NCI-H2171 (cell line): ENCODE measurements at places on chromosomes 3 and 15.

GRCh38 chr3:18489939-18490338 is 64.8 kb upstream of the SATB1 start:
- no peak for DNase-seq

- no peak for DNase-seq
Observed at GRCh38 chr15:48778331-48778730, 32.5 kb downstream of the CEP152 start.

GRCh38 chr3:192957441-192958021 is 39.9 kb upstream of the MB21D2 start:
- no peak for DNase-seq

GRCh38 chr3:163935411-163935810 is 1142.9 kb downstream of the SI start:
- no peak for DNase-seq

DNA sequence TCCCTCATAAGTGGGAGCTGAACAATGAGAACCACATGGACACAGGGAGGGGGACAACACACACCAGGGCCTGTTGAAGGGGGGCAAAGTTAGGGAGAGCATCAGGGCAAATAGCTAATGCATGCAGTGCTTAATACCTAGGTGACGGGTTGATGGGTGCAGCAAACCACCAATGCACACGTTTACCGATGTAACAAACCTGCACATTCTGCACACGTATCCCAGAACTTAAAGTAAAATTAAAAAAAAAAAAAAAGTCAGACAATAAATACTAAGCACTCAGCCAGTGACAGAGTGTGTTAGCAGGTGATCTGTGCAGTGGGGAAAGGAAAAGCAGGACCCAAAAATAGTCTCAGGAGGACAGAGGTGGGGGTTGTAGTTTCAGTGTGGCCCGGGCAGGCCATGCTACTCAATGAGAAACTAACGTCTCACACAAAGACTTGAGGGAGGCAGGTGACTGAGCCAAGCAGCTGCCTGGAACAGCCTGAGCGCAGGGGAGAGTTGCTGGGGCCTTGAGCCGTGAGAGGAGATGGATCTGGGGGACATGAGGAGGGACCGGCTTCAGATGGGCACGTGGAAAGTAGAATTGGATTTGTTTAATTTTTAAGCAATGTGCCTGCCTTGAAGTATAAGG is 18.4 kb downstream of the ANKDD1A start:
- no peak for DNase-seq

DNA sequence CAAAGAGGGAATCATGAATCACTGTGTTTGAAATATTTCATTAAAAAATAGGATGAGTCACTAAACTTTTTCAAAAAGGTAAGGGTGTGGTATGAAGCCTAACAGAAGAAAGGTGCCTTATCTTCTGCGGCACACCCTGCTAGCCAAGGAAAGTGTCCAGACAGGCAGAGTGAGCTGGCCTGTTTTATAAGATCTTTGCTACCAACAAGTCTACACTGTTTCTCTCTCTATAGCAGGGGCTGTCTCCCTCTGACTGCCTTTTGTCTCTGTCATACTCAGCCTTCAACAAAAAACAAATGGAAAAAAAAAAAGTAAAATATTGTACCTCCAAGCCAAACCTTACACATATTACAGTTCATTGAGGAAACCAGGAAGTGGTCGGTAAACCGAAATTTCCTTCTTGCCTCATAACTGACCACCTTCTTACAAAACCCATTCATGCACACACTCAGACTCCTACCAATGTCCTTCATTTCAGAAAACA is 9.1 kb downstream of the ZDHHC3 start:
- DNase-seq: no peak

DNA sequence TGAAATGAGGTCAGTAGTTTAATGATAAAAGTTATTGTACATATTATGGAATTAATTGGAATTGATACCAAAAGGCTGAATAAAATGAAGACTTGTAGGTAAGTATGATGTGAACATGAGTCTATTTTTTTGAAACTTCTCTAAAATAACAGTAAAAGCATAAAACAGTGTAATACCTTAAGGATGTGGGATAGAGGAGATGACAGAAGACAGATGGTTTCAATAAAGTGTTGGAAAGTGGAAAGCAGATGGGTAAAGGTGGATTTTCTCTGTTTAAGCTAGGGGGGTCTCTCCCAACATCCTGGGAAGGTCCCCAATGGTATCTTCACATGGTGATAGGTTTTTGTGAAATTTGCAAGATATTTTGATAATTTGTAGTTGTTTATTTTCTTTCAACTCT is 41.6 kb downstream of the GMPS start:
- no peak for DNase-seq
